ENCODE measurements at places on chromosomes 12 and 14. TPM values are rescaled to one million over a fixed set of nuclear protein-coding genes. Genes with fewer than 3 reads are reported as not detected.
A peak's percentile ranks its signal among the peaks of the same experiment; 100 is the strongest.

Gene A2M
- polyA plus RNA-seq = 0.12 TPM

DNA sequence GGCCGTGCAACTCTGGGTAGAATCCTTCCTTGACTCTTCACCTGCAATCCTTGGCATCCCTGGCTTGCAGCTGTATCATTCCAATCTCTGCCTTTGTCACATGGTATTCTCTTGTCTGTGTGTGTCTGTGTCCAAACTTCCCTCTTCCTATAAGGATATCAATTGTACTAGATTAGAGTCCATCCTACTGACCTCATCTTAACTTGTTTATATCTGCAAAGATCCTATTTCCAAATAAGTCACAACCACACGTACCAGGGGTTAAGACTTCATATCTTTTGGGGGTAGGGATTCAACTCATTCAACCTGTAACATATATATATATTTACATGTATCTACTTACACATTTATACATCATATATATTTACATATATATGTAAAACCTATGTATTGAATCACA, 29.6 kb upstream of the RASSF3 start:
- H3K4me3 ChIP-seq = no peak overlapping the region
- no peak for DNase-seq
- H3K27ac ChIP-seq = no peak overlapping the region
- H3K27me3 ChIP-seq = no peaks in the 10 kb centered on the region
- no peaks in the 10 kb centered on the region for H3K36me3 ChIP-seq

GRCh38 chr14:49196327-49196726, 389.9 kb downstream of the RPS29 start:
- DNase-seq = no peak
- H3K4me1 ChIP-seq = no peaks in the 10 kb centered on the region
- no peak overlapping the region for H3K27ac ChIP-seq
- no peaks in the 10 kb centered on the region for H3K27me3 ChIP-seq
- no peak overlapping the region for H3K4me3 ChIP-seq
- H3K36me3 ChIP-seq = no peaks in the 10 kb centered on the region

DNA sequence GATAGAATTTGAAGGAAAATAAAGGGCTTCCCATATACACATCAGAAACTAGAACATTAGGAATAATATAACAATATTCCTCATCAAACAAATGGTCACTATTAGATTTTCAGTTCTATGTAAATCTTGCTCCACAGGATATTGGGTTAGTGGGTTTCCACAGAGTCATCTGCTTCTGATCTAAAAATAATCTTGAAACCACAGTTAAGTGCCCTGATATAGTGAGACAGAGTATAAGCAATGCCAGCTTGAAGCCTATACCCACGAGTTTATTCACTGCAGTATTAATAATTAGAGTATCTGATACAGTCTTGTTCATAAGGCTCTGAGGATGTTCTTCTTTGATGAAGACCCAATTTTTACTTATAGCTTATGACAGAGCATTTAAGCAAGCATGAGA, 74.5 kb upstream of the ATF7IP start:
- DNase-seq = no peak
- H3K4me3 ChIP-seq = no peak overlapping the region
- H3K4me1 ChIP-seq = peaks cover 12% of the 10 kb centered on the region

DNA sequence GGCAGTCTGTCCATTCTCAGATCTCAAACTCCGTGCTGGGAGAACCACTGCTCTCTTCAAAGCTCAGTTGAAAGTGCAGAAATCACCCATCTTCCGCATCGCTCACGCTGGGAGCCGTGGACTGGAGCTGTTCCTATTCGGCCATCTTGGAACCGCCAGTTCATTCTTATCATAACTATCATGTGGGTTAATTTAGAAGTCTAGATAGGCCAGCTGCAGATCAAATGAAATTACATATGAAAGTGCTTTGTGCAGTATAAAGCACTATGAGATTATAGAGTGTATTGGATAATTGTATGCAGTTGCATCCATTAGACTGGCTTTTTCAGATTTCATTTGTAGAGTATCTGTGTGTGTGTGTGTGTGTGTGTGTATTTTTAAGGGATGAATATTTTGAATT, 57.8 kb downstream of the PRORP start:
- H3K4me3 ChIP-seq = no peak overlapping the region
- H3K27me3 ChIP-seq = no peaks in the 10 kb centered on the region
- DNase-seq = no peak
- H3K4me1 ChIP-seq = no peaks in the 10 kb centered on the region
- no peak overlapping the region for H3K27ac ChIP-seq

- no peaks in the 10 kb centered on the region for H3K27me3 ChIP-seq
- H3K27ac ChIP-seq = no peak overlapping the region
- DNase-seq = no peak
- no peak overlapping the region for H3K4me3 ChIP-seq
- peaks cover 27% of the 10 kb centered on the region for H3K4me1 ChIP-seq
- H3K36me3 ChIP-seq = peaks cover 77% of the 10 kb centered on the region
Measured at GRCh38 chr14:90403065-90403464, 6.2 kb downstream of the CALM1 start.

DNA sequence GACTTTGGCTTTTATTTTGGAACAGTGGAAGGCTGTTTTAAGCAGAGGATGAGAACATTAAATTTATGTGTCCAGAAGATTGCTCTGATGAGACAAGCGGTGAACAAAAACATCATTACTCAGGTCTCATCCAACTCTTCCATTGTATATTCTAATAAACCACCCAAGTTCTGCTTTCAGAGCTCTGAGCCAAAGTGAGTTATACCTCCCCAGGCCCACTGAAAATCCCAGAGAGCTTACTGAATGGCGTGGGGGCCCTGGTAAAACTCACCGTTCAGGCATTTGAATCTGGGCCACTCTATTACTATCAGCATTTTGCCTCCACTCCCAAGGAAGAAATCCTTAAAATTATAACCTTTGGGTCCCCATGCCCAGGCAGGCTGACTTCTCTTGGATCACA, 122.0 kb upstream of the HIF1A start:
- H3K36me3 ChIP-seq = no peaks in the 10 kb centered on the region
- peaks cover 41% of the 10 kb centered on the region for H3K4me1 ChIP-seq
- no peak overlapping the region for H3K27ac ChIP-seq
- no peaks in the 10 kb centered on the region for H3K27me3 ChIP-seq
- no peak overlapping the region for H3K4me3 ChIP-seq
- DNase-seq = no peak

Gene IL31
- not detected for polyA plus RNA-seq

- peaks cover 57% of the 10 kb centered on the region for H3K36me3 ChIP-seq
- no peak overlapping the region for H3K27ac ChIP-seq
- no peak overlapping the region for H3K4me3 ChIP-seq
Measured at GRCh38 chr12:109448707-109449390, 28.3 kb downstream of the KCTD10 start.

Gene MAPK1IP1L
- 44.8 TPM for polyA plus RNA-seq

DNA sequence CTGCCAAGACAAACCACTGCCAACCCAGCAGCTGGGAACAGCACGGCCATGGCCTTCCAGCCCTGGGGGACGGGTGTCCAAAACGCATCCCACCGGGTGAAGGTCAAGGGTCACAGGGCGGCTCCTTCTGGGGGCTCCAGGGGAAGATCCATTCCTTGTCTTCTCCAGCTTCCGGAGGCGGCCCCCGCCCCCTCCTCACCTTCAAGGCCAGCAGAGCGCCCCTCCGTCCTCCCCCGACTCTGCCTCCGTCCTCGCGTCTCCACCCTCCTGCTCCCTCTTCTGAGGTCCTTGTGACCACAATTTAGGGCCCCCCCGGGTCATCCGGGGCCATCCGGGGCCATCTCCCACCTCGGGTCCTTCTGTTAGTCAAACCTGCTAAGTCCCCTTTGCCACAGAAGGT, 3.9 kb upstream of the NUDT14 start:
- H3K4me1 ChIP-seq = peaks cover 26% of the 10 kb centered on the region
- no peak overlapping the region for H3K4me3 ChIP-seq
- H3K36me3 ChIP-seq = no peaks in the 10 kb centered on the region
- DNase-seq = no peak

DNA sequence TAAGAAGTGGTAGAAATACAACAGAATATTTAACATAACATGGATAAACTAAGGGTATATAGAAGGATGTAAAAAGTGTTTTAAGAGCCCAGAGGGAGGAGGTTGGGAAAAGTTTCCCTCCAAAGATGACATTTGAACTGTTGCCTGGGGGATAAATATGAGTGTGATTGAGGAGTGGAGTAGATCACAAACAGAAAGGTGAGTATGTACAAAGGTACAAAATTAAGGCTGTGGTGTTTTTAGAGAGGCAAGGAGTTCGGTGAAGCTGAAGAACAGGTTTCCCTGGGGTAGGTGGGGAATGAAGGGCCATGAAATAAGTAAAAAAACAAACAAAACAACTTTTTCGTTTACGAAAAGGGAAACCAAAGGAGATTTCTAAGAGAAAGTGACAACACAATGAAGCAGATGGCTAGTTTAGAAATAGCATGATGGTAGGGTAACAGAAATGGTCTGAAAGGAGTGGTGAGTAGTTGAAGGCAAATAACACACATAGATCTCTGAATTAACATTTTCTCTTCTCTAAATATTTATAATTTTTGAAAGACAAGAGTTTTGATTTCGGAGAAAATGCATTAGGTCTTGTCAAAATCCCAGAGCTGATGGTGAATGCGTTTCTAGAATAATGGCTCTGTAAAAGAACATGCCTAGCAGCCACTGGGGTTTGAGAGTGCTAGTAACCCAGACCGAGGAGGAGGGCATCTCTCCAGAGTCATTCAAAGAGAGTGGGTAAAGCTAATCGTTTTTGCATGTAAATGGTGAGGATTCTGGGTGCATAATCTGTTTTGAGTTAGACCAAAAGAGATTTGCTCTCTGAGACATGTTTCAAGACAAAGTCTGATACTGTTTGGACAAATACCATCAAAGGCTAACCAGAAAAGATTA, 240.4 kb upstream of the DCN start:
- no peak for DNase-seq
- no peaks in the 10 kb centered on the region for H3K36me3 ChIP-seq
- H3K27me3 ChIP-seq = no peaks in the 10 kb centered on the region
- H3K4me3 ChIP-seq = no peak overlapping the region
- no peak overlapping the region for H3K27ac ChIP-seq
- no peaks in the 10 kb centered on the region for H3K4me1 ChIP-seq

- H3K4me1 ChIP-seq = peaks cover 41% of the 10 kb centered on the region
- H3K27me3 ChIP-seq = no peaks in the 10 kb centered on the region
- H3K36me3 ChIP-seq = no peaks in the 10 kb centered on the region
- H3K4me3 ChIP-seq = no peak overlapping the region
- peak; percentile 91 for DNase-seq
- H3K27ac ChIP-seq = no peak overlapping the region
Measured at GRCh38 chr12:89927226-89927698, 218.6 kb upstream of the ATP2B1 start.
